NCI-H2081 (cell line): ENCODE measurements at places on chromosomes 7 and 10.

DNA sequence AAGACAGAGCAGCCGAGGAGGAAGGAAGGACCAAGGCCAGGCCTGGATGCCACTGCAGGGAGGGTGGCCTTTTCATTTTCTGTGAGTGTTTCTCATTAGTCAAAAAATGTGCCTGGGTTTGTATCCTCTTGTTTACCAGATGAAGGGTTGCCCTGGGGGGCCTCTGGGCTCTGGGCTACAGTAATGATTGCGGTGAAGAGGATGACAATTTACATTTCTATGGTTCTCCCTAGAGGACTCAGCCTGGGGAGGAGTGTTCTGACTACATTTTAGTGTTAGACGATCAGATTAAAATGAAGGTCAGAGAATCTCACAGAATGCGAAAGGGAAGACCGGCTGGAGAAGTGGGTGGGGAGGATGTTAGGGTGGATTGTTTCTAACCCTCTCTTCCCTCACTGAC, 108.0 kb upstream of the KMT2C start:
- no peak for DNase-seq

GRCh38 chr7:142611566-142612236, 137.6 kb upstream of the PRSS1 start:
- DNase-seq: no peak

- DNase-seq: no peak
Measured at GRCh38 chr7:7642081-7642480, 1.5 kb downstream of the UMAD1 start.

- no peak for DNase-seq
Measured at GRCh38 chr10:69467928-69468750, 16.9 kb downstream of the TSPAN15 start.

DNA sequence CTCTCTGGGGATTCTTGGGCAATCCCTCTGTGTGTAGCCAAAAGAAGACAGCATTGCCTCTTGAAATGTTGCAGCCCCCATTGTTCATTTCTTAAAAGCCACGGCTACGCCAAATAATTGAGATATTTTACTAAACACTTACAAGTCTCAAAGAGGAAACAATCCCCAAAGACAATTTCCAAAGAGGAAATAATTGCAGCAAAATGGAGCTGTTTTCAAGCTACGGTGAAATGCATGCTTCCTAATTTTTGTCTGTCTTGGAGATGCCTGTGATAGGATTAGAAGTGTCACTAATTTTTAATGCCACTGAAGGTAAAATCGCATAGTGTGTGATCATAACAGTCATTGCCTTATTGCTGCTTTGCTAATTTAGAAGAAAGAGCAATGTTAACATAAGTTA, 72.9 kb upstream of the NAMPT start:
- DNase-seq: no peak

DNA sequence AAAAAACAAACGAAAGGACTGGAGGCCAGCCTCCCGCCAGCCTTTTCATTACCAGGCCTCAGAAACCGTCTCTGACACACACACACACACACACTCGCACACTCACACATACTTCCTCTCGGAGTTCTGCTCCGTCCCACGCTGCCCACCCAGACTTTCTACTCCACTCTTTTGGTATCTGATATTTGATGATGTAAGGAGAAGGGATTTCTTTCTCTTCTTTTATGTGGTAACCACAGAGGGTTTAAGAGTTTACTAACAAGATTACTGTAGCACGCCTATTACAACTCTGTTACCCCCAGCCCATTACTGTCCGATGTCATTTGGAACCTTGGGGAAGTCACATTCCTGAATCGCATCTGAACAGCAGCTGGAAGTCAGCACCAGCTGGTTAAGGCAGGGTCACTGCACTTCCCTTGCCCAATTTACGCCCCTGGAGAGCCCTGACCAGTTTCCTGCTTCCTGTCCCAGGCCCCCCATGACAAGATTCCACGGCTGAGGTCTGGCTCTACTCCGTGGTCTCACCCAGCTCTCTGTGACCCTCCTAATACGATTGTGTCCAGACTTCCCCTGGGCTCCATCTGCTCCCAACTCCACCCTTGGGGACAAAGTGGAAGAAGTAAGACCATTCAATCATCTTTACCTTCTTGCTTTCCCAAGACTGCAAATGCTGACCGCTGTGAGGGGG, 1.1 kb downstream of the DENND2A start:
- DNase-seq: no peak

- no peak for DNase-seq
Measured at GRCh38 chr7:133670250-133670649, 417.4 kb downstream of the EXOC4 start.

DNA sequence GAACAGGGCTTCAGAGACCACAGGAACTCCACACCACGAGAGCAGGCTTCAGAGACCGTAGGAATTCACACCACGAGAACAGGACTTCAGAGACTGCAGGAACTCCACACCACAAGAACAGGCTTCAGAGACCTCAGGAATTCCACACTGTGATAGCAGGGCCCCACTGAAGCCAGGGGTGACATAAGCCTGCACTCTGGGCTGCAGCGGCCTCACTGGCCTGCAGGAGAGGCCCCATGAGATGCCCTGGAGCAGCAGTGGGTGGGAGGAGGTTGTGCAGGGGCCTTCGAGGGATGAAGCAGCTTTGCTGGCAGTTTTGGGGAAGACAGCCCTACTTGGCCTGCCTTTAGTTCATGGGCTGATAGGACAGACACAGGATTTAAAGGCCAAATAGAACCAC, 614.7 kb downstream of the PTPRN2 start:
- no peak for DNase-seq

DNA sequence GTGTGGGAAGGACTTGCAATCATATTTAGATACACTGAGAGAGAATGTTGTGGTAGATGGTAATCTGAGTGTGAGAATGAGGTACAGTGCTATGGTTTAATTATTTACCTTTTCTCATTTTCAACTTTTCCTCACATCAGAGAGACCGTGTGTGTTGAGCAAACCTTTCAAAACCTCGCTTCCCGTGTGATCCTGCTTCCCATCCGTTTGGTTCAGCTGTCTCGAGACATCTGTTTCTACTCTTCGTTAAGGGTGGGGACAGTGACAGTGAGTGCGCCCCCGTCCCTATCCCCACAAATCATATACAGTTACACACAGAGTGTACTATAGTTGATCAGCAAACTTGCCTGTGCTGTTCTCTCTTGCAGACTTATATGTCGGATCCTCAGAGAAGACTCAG, 33.0 kb upstream of the NOBOX start:
- DNase-seq: no peak

- no peak for DNase-seq
Measured at GRCh38 chr7:108204281-108204796, 74.2 kb upstream of the LAMB4 start.

- no peak for DNase-seq
Measured at GRCh38 chr7:46315891-46316290, 394.8 kb upstream of the IGFBP3 start.

DNA sequence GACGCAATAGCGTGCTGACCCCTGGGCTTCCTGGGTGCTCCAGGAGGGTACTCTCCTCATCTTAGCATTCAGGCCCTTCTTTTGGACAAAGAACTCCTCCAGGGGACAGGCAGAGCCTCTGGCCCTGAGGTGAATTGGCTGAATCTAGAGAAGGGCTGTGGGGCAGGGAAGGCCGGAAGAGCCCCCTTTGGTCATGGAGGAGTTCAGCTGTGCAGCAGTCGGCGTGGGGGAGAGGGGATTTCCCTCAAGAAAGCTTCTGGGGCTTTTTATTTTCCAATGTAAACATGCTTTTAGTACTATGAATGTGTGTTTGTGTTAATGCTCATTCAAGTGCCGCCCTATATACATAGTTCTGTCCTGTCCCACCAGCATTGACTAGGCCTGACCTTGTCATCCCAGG, 38.8 kb downstream of the FIGNL1 start:
- DNase-seq: no peak

- no peak for DNase-seq
Measured at GRCh38 chr7:90238583-90238982, 6.4 kb upstream of the CFAP69 start.

DNA sequence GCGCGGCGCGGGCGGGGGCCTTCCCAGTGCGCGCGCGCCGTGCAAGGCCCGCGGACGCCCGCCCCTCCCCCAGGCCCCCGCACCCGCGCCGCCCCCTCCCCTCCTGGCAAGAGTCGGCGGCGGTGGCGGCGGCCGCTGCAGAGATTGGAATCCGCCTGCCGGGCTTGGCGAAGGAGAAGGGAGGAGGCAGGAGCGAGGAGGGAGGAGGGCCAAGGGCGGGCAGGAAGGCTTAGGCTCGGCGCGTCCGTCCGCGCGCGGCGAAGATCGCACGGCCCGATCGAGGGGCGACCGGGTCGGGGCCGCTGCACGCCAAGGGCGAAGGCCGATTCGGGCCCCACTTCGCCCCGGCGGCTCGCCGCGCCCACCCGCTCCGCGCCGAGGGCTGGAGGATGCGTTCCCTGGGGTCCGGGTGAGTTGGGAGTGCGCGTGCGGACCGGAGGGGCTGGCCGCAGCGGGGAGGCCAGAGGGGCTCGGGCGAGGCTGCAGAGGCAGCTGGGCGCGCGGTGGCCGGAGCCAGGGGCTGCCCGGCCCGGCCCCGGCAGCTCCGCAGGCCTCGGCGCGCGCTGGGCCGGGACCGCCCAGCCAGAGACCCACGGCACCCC, at the start of gene BMPR1A:
Gene BMPR1A (plus strand): TSS at position 109 of the 602 bp plus-strand sequence. CDS start 119,400 bp downstream, outside the sequence.
- DNase-seq: no peak

GRCh38 chr7:105875505-105875904, 894 bp downstream of the ATXN7L1 start:
- no peak for DNase-seq

DNA sequence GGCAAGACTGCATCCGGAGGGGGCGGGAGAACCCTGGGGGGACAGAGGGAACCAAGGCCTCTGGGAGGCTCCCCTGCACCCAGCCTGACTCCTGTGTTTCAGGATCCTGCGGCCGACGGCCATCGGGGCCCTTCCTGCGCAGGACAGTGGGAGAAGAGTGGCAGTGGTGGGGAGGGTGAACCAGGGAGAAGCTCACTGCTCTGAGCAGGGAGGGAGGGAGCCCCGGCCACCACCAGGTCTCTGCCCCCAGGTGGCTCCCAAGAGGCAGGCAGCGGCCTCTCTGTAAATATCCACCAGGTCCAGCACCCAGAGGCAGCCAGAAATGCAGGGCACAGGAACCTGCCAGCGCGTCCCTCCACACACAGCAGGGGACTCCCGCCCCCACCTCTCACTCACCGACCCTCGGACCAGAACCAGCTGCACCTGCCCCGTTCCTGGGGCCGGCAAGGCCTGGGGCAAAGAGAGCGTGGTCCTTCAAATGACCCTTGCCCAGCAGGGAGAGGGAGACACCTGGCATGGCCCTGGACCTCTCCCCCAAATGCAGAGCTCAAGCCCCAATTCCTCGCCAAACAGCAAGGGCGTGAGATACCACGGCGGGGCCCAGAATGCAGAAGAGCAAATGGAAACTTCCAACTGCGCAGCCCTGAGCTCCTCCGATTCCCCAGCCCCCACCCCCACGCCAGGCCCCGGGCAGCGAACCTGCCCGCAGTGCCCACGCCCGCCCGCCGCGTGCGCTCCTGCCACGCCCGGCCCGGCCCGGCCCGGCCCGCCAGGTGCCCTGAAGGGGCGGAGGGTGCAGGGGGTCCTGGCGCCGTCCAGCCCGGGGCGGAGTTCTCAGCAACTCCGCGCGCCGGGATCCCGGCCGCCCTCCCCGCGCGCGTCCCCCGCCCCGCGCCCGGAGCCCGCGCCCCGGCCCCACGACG, 805 bp downstream of the RASGEF1A start:
- no peak for DNase-seq

DNA sequence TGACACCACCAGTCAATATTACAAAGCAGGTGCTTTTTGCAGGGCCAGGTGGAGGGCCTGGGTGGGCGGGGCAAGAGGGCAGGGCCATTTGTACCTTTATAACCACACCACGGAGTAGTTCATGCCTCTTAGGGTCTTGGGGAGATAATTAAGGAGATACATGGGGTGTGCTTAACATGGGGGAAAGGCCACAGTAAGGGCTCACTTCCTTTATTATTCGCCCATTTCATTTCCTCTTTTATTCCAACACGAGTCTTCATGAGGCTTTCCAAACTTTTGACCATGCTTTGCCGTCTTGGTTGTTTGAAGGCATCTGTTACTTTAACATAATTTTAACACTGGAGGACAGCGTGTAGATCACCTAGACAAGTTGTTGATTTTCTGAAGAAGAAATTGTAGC, 33.3 kb upstream of the LYZL2 start:
- DNase-seq: no peak

DNA sequence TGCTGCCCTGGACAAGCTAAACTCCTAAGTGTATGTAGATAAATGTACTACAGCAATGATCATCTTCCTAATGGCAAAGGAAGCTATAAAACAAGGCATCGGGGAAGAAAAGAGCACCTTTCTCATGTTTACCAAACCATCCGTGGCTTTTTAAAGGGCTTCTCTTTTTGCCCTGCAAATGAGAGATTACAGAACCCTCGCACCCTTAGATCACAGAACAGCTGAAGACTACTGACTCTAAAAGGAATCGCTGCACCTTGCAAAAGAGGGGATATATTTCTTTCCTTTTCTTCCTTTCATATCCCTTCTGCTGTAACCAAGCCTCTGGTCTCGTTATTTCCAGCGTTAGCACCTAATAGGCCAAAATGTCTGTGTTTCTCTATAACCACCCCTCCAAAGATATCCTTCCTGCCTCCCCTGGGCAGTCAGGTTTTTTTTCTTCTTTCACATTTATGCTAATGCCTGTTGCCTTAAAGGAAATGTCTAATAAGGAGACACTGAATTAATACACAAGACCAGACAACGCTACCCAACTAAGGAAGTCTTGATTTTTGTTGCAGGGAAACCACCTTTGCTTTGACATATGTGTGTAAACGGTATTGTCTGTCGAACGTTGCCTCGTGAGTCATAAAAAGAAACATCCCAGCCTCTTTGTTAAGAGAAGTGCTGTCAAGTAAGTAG, 10.5 kb downstream of the ST8SIA6 start:
- no peak for DNase-seq

- no peak for DNase-seq
Measured at GRCh38 chr10:97910661-97911060, 61.0 kb downstream of the GOLGA7B start.

DNA sequence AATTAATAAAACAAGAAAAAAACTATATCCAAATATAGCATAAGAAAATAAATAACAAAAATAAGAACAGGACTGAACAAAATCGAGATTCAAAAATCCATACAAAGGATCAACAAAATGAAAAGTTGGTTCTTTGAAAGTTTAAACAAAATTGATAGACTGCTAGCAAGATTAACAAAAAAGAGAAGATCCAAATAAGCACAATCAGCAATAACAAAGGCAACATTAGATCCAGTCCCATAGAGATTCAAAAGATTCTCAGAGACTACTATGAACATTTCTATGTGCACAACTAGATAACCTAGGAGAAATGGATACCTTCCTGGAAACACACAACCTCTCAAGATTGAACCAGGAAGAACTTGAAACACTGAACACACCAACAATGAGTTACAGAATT, 534.6 kb downstream of the PCDH15 start:
- no peak for DNase-seq

DNA sequence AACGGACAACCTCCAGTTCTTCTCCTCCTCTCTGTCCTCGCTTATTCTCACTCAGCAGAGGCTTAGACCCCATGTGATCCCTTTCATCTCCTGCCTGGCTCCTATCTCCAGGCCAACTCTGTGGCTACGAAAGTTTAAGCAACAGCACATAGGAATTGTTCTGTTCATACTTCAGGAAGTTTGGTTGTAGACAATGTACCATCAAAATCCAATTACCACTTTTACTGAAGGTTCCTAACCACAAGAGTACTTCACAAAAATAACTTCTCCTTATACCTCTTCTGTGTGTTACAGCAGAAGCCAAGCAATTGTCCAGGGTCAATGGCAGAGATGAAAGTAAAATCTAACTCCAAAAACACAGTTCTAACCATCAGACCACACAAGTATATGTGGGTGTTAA, 80.0 kb downstream of the SLC25A13 start:
- no peak for DNase-seq

GRCh38 chr10:29064680-29065079, 224.2 kb upstream of the LYZL1 start:
- no peak for DNase-seq

- DNase-seq: no peak
Measured at GRCh38 chr7:90736316-90736715, 140.2 kb downstream of the CDK14 start.
